ENCODE measurements at places on chromosomes 7 and 10.

- DNase-seq = no peak
Observed at GRCh38 chr10:28467615-28468014, 65.3 kb upstream of the WAC start.

GRCh38 chr7:93382362-93382761 is 150.2 kb downstream of the VPS50 start:
- no peak for DNase-seq

GRCh38 chr10:92327445-92328433 is 36.8 kb downstream of the MARCHF5 start:
- DNase-seq = no peak

DNA sequence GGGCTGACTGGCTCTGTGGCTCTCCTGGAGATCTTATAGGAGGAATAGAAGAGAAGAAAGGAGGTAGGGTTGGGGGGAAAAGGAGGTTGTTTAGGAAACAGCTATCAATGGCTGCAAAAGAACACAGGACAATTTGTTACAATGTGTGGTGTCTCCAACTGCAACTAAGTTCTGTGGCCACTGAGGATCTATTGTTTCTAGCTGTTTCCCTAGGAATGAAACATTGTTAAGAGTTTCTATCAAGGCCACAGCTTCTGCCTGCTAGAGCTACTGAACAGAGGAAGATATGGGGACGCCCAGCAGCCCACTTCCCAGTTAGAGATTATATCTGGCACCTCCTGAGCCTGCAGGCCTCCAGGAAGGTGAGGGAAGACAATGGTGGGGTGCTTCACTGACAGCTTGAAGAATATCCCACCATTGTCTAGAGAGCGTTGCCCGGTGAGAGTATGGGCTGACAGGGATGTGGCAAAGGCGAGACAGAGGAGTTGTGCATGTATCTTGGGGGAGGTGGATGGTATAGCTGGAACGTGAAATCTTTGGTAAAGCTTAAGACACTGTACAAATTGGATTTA is 4.0 kb downstream of the SCD start:
- no peak for DNase-seq

DNA sequence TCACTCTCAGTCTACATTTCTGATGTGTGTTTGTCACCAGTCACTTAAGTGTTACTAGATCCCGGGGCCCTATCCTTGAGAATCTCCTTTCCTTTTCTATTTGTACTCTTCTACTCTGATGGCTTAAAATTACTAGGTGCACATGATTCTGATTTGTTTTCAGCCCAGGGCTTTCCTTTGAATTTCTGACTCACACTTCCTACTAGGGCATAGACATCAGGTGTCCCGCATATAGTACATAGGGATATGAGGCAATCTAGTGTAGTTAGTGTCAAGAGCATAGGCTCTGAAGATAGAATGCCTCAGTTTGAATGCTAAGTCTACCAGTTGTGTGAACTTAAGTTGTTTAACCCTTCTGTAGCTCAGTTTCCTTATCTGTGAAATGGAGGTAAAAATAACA is 49.4 kb upstream of the LRRN3 start:
- no peak for DNase-seq

- no peak for DNase-seq
Observed at GRCh38 chr10:117053482-117053881, 48.5 kb upstream of the SHTN1 start.
